ENCODE measurements at places on chromosomes 4 and X.

DNA sequence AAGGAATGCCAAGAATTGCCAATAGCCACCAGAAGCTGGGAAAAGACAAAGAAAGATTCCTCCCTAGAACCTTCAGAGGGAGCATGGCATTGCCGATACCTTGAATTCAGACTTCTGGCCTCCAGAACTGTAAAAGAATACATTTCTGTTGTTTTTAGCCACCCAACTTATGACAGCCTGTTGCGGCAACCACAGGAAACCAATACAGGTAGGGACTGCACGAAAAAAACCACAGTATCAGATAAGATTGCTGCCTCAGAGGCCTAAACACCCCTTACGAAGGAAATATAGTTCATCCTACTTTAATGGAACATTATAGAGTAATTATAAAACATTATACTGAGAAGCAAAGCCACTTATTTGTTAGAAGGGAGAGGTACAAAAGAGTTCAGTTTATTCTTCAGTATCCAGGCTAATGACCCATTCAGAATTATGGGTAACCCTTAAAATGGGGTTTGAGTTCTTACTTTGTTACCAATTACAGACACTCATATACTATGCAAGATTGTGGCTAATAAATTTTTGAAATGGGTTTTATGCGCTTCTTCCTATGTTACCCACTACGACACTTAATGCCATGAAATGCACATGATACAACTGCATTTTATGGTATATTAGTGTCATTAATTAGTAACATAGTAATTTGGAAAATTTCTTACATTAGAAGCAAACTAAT is 37.4 kb upstream of the SMIM10L2A start:
- DNase-seq = no peak

DNA sequence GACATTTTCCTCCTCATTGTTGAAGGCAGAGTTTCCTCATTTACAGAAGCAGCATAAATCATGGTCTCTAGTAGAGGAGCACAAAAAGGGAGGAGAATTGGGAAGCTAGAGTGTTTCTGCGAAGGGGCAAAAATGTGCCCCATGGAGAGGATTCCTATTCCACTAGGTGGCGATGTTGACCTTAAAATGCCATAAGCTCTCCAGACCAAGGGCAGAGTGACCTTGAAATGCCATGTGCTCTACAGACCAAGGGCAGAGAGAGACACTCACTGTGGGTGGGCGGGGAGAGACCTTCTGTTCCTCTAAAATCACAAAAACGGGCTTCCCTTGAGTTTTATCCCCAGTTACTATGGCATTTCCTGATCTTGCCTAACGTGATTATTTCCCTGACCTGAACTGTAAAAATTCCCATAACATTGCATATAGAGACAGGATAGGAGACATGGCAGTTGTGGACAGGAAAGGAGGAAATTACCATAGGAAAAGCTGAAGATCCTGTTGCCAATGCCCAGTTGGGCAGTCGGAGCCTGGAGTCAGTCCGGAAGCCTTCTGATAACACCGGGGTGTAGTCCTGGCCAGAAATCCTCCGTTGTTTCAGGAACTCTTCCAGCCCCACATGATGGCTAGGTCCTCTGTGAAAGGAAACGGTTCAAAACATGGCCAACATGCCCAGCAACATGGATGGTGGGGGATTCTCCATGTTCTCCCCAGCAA is 567.7 kb downstream of the MAGEB5 start:
- peak; percentile 3 for DNase-seq

GRCh38 chr4:100641336-100641735 is 123.5 kb upstream of the EMCN start:
- DNase-seq = peak; percentile 62

DNA sequence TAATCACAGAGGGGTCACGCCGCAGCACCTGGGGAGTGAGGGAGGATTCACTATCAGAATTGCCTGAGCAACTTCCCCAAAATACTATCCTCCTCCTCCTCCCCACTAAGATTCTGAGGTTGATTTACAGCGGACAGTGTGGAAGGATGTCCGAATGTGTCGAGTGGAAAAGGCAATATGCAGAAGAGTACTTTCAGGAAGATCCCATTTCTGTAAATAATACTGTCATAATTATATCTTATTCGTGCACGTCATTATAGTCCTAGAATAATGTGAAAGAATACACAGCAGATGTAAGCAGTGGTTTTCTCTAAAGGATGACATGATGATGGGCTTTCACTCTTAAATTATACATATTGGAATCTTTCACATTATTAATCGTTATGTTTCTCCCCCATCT is 149.8 kb upstream of the NOCT start:
- no peak for DNase-seq

GRCh38 chr4:151753056-151753455 is 7.8 kb downstream of the GATB start:
- DNase-seq = no peak

DNA sequence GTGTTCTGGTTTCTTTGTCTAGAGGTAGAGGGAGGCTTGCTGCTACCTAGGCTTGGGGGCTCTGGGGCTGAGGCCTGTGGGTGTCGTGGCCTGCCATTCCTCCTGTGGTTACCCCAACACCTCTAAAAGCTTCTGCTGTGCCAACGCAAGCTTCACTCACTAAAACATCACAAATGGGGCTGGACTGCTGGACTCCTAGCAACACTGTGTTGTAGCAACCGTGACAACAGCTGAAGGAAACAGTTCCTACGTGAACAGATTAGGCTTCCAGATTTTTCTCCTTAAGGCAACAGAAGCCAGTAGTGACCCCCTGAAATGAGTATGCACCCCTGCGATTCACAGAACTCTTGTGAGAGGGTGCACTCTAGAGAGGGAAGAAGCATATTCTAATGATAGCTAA is 138.3 kb upstream of the TEX13D start:
- no peak for DNase-seq

- DNase-seq = no peak
These were observed 130.0 kb downstream of the PDLIM5 start for GRCh38 chr4:94581766-94582165.

GRCh38 chrX:68988865-68989264 is 160.0 kb downstream of the EFNB1 start:
- DNase-seq = no peak

GRCh38 chr4:165457793-165458192 is 79.0 kb downstream of the CPE start:
- DNase-seq = peak; percentile 49

DNA sequence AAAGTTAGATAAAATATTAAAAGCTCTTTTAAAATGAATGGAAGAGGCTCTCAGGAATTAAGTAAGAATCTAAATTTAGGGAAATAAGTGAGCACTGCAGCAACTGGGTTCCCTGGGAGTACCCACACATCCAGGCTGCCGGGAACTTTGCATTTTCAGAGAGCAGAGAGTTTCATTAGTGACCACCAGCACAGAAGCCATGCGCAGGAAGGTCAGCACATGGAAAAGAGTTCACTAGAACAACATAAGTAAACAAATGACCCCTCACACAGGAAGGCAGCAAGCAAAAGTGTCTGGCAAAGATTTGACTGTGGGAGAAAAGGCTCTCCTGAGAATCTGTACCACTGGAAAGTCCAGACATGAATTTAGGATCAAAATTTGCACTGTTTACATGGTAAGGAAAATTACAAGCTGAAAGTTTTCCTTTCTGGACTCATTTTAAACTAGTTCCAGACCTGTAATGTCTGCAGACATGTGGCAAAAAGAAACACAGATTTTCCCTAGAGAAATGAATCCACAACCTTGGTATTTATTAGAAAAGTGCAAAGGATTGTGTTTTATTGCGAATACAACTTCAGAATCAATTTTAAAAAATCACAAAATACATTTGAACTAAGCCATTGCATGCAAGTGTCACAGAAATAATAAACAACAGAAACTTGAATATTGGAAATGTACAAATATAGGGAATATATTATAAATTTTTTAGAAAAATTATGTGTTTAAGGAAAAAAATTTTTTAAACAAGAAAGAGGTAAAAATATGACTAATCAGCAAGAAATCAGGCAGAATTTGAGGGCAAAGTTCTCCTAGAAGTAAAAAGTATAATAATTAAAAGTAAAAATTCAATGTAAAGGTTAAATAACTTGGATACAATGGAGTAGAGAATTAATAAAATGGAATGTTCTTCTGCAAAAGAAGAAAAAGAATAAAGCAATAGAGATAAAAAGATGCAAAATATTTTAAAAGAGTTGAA is 18.4 kb upstream of the MYOZ2 start:
- DNase-seq = no peak

DNA sequence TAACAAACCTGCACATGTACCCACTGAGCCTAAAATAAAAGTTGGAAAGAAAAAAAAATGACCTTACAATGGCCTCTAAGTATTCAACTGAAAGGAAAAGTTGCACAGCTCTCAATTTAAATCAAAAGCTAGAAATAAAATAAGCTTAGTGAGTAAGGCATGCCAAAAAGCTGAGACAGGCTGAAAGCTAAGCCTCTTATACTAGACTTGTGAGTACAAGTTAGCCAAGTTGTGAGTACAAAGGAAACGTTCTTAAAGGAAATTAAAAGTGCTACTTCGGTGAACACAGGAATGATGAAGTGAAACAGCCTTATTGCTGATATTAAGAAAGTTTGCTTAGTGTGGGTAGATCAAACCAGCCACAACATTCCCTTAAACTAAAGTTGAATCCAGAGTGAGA is 707.9 kb upstream of the PITX2 start:
- DNase-seq = no peak

DNA sequence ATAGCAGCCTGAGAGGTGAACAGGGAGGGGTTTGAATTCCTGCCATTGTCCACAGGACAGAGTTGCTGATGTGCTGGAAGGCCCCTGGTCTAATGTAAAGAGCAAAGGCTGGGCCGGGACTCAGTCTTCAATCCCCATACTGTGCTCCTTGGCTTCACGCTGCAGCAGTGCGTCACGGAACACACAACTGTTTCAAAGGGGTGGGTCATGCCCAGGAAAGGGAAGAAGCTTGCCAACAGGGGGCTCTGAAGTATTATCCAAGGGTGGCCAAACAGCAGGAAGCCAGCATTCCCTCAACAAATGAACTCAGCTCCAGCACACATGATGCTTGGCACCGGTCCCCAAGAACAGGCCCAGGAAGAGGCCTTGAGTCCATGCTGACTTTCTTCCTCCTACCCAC is 122.5 kb downstream of the NFKB1 start:
- peak; percentile 31 for DNase-seq

GRCh38 chr4:98908703-98909262 is 20.1 kb downstream of the EIF4E start:
- DNase-seq = no peak

- peak; percentile 9 for DNase-seq
These were observed 1.3 kb downstream of the TBL1X start for GRCh38 chrX:9466124-9466495.

DNA sequence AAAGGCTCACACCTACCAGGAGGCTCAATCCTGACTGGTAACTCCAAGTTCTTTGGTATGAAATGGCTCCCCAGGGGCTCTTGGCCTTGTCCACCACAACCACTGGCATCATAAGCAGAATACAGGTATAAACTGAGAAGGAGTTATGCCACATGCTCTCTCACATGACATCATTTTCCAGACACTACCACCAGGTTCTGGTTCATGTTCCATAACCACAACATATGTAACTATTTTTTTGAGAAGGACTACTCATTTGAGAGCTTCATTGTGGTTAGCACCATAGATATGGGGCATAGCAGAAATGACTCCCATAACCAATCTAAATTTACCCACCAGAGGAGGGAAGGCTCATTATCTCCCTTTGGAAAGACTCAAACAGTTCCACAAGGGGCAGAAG is 19.6 kb downstream of the PRDM5 start:
- no peak for DNase-seq

GRCh38 chr4:96526625-96527024 is 686.7 kb downstream of the PDHA2 start:
- no peak for DNase-seq

DNA sequence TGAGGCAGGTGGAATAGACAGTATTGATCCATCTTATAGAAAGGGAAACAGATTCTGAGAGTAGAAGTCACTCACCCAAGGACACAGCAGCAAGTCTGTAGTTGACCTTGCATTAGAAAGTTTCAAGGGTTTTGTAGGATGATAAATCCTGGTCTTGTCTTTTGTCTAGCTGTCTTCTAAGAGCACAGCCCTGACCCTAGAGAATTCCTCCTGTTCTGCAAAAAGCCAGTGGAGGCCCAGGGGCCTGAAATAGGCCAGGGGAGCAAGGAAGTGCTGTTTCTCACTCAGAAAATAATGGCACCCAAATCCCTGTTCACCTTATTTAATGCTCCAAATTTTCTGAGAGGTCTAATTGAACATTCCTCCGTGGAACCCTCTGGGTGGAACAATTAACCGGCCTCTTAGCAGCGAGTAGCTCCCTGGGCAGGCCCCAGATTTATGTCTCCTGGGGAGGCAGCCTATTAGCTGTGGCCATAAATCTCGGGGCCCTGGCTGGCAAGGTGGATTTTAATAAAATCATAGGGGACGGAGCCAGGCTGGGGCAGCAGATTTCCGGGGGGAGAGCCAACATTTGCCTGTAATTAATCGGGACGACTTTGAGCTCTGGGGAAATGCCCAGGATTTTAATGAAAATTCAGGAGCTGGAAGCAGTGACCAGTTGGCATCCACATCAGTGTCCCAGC is 49.2 kb upstream of the MSX1 start:
- no peak for DNase-seq

DNA sequence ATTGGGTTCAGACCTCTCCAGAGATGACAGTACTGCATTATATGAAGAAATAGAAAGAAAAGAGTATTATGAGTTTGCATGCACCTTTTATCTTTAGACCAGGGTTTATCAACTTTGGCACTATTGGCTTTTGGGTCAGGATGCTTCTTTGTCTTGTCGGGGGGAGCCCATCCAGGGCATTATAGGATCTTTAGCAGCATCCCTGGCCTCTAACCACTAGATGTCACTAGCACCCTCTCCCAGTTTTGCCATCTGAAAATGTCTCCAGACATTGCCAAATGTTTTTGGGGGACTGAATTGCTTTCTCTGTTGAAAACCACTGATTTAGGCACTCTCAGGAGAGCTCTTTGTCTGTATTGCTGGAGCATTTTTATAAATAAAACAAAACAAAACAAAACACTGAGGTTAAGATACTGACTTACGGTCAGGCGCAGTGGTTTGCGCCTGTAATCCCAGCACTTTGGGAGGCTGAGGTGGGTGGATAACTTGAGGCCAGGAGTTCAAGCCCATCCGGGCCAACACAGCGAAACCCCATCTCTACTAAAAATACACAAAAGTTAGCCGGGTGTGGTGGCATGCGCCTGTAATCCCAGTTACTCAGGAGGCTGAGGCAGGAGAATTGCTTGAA is 23.6 kb downstream of the CA5B start:
- peak; percentile 48 for DNase-seq

- no peak for DNase-seq
These were observed 86.1 kb downstream of the CENPC start for GRCh38 chr4:67459164-67459563.

GRCh38 chr4:7466904-7467303 is 32.2 kb upstream of the PSAPL1 start:
- no peak for DNase-seq

DNA sequence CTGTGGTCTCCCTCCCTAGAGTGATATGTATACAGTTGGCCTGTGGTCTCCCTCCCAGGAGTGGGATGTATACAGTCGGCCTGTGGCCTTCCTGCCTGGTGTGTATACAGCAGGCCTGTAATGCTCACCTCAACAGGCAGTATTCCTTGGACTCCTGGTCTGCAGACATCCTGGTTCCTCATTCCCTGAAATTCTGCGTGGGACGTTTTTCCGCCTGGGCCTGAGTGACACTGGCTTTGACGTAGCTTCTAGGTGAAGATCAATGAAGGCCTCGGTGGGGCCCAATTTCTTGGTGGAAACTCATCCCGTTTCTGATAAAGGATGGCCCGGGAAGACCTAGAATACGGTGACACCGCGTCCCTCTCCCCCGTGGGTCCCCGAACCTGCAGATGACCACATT is 98.7 kb upstream of the PPP2R3B start:
- DNase-seq = no peak
